CD4-positive, alpha-beta T cell treated with Interferon gamma for 1 hour (primary cell): ENCODE measurements at places on chromosomes 6 and 20.

DNA sequence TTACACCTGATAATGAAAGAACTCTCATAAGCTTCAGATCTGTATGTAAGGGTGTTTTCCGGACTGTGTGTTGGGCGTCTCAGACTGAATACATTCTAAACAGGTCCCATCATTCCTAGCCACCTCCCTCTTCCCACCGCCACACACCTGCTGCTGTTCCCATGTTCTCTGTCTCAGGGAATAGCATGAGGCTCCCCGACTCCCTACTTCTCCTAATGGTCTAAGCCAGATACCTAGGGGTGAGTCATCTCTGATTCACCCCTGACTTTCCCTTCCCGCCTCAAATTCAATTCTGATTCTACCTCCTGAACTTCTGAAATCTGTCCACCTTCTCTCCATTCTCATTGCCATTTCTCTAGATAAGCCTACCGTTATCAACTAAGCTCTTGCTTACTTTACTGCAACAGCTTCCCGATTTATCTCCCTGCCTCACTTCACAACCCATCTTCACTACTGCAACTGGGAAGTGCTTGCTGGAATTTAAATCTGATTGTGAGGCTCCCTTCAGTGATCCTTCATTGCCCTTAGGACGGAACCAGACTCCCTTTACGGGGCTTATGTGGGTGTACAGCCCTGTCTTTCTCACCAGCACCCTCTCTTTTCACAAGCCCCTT is 1.6 kb downstream of the TMEM14A start:
- DNase-seq, result no peak

DNA sequence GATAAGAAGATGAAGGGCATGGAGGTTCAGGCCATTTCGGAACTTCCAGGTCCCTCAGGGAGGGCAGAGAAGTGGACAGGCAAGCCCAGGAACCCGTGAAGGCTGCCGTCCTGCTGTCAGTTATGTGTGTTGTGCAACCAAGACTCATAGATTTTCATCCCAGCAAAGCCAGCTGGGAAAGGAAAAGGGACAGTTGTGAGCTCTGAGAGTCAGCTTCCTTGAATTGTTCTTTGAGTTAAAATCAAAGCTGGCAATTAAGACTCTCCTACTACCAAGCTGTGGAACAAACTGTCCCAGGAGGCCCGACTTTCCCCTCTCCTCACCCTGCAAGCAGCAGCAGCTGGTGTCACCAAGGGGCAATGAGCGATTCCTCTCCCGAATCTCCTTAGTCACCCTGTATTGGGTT is 46.3 kb upstream of the IYD start:
- no peak for DNase-seq

DNA sequence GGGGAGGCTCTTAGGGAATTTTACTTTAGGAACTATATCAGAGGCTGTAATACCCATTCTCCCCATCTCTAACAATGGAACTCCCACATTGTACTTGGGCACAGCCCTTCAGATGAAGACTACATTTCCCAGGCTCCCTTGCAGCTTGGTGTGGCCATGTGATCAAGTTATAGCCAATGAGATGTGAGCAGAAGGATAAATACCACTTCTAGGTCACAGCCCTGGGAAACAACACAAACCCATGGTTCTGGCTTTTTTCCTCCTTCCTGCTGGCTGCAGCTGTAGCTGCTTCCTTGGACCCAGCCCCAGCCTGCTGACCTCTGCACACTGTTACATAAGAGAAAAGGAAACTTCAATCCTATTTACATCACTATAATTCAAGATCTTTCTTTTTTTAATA is 445.9 kb upstream of the JARID2 start:
- DNase-seq, result peak; percentile 51

DNA sequence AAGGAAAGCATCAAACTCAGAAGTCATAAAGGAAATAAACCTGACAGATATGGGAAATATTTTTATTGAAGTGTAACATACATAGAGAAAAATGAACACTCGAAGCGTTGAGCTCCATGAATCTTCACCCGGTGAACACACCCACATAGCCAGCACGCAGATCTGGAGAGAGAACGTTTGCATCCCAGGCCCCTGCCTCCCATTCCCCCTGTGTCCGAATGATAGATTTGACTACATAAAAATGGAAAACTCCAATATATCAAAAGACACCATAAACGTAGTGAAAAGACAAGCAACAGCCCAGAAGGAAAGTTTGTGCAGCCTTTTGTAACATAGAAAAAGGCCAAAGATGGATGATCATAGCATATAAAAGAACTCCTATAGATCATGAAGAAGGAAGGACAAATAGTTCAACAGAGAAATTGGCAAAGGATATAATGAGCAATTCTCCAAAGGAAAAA is 17.1 kb downstream of the SYNJ2 start:
- no peak for DNase-seq

GRCh38 chr6:73139681-73140383 is 85.5 kb downstream of the KHDC1L start:
- DNase-seq, result no peak

- DNase-seq, result no peak
Observed at GRCh38 chr6:2351807-2352431, 106.5 kb upstream of the GMDS start.
